ENCODE measurements at places on chromosomes 13 and 19. TPM values are rescaled to one million over a fixed set of nuclear protein-coding genes. Genes with fewer than 3 reads are reported as not detected.
A peak's percentile ranks its signal among the peaks of the same experiment; 100 is the strongest.

OR10H4 gene
- polyA plus RNA-seq, result not detected

PDX1 gene
- polyA plus RNA-seq, result not detected

FBXO46 gene
- 9.6 TPM for polyA plus RNA-seq

LRRC63 gene
- 0.11 TPM for polyA plus RNA-seq

NAPSA gene
- polyA plus RNA-seq, result 8.2 TPM

GRCh38 chr13:89900104-89900765 is 1447.3 kb upstream of the MIR17HG start:
- DNase-seq, result no peak

- DNase-seq, result no peak
Observed at GRCh38 chr13:52810011-52810410, 38.4 kb downstream of the PCDH8 start.

DNA sequence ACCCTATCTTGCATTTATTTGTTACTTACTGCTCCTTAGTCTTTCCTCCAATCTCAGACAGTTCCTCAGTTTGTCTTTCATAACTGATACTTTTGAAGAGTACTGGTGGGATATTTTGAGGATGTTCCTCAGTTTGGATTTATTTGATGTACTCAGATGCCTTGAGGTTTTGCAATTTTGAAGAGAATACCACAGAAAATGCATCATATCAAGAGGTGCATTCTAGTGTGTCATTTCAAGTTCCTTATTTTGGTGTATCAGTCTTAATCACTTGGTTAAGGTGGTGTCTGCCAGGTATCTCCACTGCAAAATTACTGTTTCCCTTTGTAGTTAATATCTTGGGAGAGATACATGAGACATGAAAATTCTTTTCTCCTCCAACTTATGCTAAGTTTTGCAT is 75.1 kb downstream of the URI1 start:
- no peak for DNase-seq

- peak; percentile 37 for DNase-seq
Observed at GRCh38 chr19:13633109-13633508, 126.8 kb upstream of the CACNA1A start.

GRCh38 chr19:55544776-55545439 is 435 bp downstream of the SBK3 start:
- DNase-seq, result no peak

DNA sequence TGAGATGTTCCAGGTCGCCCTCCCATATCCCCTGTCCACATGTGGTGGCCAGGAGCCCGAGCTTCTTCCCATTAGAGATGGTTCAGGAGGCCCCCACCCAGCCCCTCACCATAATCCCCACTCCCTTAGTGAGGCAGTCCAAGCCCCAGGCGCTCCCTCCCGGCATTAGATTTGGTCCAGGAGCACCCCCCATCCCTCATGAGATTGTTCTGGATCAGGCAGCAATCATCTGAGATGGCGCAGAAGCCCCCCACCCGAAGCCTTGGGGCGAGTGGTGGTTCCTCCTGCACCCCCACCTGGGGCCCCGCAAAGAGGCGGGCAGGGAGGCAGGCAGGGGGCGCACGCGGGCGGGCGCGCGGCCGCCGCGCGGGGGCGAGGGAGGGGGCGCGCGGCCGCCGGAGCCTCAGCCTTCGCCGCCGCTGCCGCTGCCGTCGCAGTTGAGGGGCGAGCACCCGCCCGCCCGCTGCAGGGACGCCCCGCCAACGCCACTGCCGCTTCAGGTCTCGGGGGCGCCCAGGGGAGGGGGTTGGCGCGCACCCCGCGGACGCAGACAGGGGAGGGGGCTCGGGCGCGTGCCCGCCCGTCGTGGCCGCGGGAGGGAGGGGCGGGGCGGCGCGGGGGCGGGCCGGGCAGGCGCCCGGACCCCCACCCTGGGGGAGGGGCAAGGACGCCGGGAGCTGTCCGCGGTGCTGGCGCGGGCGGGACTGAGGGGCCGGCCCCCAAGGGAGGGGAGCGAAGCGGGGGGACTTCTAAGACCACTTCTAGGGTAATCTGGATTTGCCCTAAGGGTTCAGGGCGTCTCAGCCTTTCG is 46.4 kb upstream of the SHKBP1 start:
- no peak for DNase-seq

GRCh38 chr19:41701401-41702075 is 6.9 kb upstream of the CEACAM5 start:
- DNase-seq, result no peak

DNA sequence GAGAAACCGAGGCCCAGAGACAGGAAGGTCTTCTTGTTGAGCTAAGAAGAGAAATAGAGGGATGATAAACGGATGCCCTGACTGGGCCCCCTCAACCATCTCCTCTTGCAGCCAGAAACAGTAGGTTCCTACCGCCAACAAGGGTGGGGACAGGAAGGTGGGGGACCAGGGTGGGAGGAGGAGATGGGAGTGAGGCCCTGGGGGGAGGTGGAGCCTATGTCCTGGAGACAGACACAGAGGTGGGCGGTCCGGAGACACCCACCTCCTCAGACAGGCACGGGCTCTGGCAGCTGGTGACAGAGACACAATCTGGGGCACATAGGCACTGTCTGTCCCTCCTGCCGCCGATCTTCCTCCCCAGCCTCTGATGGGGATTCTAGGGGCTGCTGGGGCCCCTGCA is 16.9 kb downstream of the GADD45B start:
- DNase-seq, result no peak

Measured in right renal cortex interstitium (tissue), 3 donors.